ENCODE measurements at places on chromosomes 7 and 10.

DNA sequence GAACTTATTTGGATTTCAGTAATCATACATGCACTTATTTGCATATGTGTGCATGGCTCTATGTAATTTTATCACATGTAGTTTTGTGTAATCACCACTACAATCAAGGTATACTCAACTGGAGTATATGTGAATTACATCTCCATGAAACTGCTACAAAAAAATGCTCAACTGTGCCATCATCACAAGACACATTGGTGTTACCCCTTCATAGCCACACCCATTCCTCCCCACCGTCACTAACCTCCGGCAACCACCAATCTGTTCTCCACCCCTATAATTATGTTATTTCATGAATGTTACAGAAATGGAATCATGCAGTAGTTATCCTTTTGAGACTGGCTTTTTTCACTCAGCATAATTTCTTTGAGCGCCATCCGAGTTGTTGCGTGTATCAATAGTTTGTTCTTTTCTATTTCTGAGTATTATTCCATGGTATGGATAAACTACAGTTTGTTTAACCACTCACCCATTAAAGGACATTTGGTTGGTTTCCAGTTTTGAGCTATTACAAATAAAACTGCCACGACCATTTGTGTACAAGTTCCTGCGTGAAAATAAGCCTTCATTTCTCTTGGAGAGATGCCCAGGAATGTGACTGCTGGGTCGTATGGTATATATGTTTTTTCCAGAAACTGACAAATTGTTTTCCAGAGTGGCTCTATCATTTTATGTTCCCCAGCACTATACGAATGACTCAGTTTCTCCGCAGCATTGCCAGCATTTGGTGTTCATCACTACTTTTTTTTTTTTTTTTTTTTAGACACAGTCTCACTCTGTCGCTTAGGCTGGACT, 11.3 kb upstream of the SMO start:
- no peak for DNase-seq

DNA sequence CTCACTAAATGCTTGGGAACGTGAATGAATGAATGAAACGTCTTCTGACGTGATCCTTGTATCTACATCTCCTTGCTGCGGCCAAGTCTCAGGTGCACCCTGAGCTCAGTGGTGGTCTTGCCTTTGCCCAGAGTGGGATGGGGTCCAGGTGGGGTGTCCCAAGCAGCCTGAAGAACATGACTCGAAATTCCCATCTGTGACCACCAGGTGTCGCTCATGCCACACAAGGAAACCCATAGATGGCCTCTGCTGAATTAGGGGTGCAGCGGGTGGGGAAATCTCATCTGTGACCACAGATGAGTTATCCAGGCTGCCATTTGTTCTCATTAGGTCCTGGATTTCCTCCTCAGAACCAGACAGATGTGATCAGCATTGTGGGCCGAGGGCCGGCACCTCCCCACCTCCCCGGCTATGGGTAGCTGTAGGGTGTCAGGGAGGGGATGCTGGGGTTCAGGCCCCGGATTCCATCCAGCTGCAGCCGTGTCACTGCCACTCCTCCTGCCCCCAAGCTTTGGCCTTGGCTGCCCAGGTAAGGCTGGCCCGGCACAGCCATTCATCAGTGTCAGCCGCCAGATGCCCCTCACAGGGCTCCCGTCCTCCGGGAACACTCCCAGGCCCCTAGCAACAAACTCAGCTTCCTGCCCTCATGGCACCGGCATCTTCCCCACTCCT, 21.0 kb upstream of the GNA12 start:
- DNase-seq = peak; percentile 68

- DNase-seq = peak; percentile 80
These were observed 106.0 kb upstream of the GATA3 start for GRCh38 chr10:7948371-7949000.

DNA sequence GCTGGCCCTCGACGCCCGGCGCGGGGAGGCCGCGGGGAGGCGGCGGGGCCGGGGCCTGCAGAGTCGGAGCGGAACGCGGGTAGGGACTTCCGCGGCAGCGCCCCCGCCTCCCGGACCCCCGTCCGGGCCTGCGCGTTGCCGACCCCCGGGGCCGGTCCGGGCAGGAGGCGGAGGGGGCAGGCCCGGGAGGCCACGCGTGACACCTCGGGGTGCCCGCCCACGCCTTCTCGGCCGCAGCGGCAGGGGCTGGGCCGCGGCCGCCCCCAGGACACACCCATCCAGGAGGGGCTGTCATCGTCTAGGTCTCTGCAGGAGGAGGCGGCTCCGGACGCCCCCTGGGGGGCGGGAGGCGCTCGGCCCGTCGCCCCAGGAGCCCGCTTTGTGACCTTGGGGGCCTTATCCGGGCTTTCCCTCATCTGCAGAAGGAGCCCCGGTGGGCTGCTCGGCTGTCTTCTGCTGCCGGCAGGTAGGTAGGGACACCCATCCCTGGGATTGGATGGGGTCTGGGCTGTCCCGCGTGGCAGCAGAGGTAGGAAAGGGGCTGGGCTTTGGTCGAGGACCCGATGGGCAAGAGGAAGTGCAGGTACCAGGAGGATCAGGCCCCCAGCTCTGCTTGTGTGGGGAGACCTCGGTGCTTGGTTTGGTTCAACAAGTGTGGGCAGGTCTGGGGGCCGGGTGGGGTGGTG, 569 bp downstream of the ZNF316 start:
- peak; percentile 25 for DNase-seq

DNA sequence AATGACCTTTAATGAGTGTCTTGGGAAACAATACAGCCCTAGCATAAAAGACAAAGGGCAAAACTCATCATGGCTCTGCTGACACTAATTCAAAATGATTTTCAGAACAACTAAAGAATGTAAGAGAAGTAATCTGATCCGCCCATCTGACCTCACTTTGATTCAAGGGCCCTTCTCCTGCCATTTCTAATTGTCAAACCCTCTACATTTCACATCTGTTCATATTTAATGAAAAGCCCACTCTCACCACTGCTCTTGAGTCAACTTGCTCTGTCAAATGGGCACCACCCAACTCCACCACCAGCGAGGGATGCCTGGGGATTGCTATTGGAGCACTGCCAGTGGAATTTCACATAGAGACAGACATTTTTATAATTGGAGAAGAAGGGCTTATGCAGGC, 639.2 kb downstream of the KCNMA1 start:
- peak; percentile 18 for DNase-seq

DNA sequence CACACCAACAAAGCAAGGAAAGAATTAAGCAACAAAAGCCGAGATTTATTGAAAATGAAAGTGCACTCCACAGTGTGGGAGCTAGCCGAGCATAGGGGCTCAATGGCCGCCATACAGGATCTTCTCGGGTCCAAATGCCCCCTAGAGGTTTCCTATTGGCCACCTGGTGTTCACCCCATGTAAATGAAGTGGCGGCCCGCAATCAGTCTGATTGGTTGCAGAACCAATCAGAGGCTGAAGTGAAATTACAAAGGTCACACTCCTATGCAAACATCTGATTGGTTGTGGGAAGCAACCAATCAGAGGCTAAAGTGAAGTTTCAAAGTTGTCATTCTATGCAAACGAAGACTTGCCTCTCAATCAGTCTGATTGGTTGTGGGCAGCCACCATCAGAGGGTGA, 61.8 kb upstream of the SLC35B4 start:
- DNase-seq = no peak

DNA sequence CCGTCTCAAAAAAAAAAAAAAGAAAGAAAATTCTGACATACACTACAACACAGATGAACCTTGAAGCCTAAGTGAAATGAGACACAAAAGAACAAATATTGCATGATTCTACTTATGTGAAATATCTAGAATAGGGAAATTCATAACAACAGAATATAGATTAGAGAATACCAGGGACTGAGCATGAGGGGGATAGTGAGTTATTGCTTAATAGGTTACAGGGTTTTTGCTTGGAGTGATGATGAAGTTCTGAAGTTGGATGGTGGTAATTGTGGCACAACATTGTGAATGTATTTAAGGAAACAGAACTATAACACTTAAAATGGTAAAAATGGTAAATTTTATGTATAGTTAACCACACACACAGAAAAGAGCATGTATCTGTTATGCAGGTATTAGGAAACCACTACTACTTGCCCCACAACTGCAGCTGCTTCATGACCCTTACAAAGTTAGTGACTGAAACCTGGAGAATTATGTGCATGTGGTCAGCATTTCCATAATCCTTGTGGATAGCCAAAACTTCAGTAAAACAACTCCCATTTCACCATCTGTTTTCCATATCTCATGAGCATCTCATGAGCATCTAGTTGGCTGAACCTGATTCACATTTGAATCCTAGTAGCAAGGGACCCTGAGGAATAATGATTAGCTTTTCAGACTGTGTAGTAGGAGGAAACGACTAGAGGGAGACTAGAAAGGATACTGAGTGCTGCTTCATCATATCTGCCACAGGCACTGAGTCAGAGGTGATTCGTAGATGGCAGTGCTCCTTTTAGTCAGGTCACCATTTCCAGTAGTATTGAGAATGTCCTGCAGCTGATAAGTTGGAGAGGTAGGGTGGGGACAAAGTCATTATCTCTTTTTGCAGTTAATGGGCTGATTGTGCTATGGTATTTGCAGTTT, 26.3 kb downstream of the SAMD8 start:
- peak; percentile 57 for DNase-seq

- peak; percentile 28 for DNase-seq
These were observed 32.8 kb downstream of the NOD1 start for GRCh38 chr7:30445770-30446169.

GRCh38 chr10:106931159-106931852, 233.2 kb downstream of the SORCS1 start:
- no peak for DNase-seq

- peak; percentile 30 for DNase-seq
These were observed 436.8 kb upstream of the GALNT17 start for GRCh38 chr7:70694971-70695794.

DNA sequence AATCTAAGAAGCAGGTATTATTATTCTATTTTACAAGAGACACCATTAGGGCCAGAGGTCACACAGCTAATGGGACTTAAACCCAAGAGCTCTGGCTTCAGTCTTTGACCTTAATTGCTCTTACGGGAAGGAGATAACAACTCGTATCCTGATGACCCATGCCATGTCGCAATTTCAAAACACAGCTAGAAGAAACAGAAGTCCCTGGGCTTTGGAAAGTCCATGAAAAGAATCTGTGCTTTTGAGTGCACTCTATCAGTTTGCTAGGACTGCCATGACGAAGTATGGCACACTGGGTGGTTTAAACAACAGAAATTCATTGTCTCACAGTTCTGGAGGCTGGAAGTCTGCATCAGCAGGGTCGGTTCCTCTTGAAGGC, 247.8 kb upstream of the AOAH start:
- DNase-seq = no peak

DNA sequence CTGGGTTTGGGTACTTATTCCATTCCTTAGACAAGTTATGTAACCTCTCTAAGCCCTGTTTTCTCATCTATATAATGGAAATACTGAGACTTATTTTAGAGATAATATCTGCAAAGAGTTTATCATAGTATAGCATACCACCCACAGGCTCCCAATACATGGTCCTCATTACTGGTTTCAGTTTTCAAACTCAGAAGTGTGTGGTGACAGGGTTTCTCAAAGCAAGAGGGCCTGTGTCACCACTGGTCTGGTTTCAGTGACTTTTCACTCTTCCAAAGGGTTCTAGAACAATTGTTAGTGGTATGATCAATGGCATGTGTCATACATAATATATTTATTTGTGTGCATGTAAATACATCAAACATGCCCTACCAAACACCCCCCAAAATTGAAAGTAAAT, 89.2 kb upstream of the BMPER start:
- DNase-seq = no peak

- peak; percentile 68 for DNase-seq
These were observed 23.4 kb downstream of the SMURF1 start for GRCh38 chr7:99120501-99120900.

DNA sequence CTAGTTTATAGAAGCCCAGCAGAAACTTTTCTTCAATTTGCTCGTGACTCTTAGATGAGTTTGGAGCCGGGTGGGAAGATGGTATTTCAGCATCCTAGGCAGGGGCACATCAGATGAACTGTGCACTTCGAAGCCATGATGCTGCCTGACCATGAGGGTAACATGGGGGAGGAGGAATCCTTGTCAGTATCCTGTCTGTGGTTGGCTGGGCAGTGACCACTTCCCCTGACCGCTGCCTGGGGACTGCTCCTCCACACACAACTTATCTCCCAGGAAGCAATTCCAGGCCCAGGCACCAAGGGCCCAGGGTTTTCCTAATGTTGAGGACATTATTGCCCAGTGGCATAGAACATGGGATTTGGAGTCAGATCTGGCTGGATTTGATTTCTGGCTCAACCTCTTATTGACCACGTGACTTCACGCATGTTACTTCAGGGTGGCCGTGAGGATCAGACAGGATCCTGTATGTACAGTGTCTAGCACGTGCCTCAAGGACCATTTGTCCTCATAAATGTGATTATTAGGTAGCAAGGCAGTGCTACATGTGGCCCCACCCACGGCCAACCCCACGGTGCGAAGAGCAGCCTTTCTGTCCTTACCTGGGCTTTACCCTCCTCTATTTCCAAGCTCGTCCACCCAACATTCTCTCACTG, 65.2 kb downstream of the PTPRE start:
- DNase-seq = no peak

DNA sequence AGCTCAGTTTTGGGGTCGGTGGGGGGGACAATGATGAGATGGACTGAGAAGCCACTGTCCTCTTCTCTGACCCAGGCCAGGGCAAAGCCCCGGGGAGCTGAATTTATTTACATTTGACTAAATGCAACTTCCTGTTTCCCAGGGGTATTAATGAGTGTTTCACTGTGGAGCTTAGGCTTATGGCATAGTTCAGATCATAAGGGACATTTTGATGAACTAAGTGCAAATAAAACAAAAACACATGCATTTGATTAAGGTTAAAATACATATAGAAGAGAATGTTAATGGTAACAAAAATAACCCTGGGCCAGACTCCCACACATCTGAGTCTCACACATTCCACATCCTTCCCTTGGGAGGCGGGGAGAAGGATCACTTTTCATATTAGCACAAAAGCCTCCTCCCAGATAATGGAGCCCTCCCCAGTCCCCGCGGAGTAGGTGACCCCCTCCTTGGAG, 320.6 kb downstream of the FRMD4A start:
- peak; percentile 96 for DNase-seq

DNA sequence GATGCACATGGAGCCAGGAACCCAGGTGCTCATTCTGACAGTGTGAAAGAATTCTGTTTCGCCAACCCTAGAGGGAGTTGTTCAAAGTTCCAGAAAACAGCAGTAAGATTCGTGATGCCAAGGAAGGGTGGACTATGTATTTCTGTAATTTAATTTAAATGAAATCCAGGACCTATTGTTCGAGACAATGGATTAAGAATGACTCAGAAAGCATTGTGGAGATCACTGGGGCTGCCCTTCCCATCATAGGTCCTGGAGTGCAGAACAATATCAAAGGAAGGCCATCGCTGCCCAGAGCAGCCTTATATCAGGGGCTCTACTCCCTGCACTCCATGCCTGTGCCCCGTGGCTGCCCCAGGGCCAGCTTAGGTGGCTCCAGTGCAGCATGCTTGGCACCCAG, 32.1 kb upstream of the CALD1 start:
- no peak for DNase-seq

- no peak for DNase-seq
These were observed 11.6 kb downstream of the MTPN start for GRCh38 chr7:135965602-135966001.

DNA sequence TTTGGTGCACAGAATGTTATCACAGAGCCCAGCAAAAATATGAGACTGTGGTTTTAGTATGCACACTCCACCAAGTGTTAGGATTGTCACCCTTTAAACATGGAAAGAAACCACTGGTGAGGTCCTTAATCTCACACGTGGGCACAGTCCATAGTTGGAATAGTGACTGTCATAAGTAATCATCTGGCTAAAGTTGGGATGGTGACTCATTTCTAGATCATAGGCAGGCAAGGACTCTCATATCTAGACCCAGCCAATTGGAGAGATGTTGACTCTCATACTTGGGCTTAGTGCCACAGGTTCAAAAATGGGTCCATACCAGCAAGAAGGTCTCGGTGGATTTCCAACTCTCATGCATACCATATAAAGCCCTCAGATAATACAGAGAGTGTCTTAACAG, 39.6 kb upstream of the ZNF680 start:
- peak; percentile 11 for DNase-seq

Data from EH (cell line).